Glomerular endothelial cell (primary cell): ENCODE measurements at places on chromosomes 16 and 17. TPM values are rescaled to one million over a fixed set of nuclear protein-coding genes. Genes with fewer than 3 reads are reported as not detected.

Gene ITPRIPL2
- 50.4 and 74.8 TPM in 2 replicates for total RNA-seq

Gene EXOC3L1
- 12.0 and 27.4 TPM in 2 replicates for total RNA-seq

Gene CIITA
- total RNA-seq, result 0.19 and 0.93 TPM in 2 replicates

Gene PTGES3L
- total RNA-seq, result 2.4 and 3.2 TPM in 2 replicates

Gene IL34
- total RNA-seq, result 2.8 and 3.1 TPM in 2 replicates

Gene CALB2
- total RNA-seq, result not detected in 2 replicates

Gene TBL3
- 50.7 and 59.4 TPM in 2 replicates for total RNA-seq
